CD4-positive, alpha-beta T cell treated with Interleukin-17A for 1 hour (primary cell): ENCODE measurements at places on chromosomes 6 and 20.

DNA sequence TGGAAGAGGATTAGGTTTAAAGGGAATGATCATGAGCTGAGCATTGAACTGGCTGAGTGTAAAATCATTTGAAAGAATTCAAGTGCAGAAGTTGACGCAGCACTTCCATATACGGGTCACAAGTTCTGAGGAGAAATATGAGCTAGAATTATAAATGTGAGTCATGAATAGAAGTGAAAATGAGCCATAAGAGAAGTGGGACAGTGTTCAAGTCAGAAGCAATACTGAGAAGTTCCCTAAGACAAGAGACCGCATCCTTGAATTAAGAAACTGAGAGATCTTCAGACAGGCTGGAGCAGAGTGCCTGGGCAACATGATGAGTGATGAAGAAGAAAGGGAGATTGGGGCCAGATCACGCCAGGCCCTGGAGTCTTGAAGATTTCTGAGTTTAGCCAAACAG lies 209.7 kb downstream of the TBX18 start:
- DNase-seq, result no peak

- DNase-seq, result no peak
These were observed 34.4 kb downstream of the DSE start for GRCh38 chr6:116405138-116405537.

DNA sequence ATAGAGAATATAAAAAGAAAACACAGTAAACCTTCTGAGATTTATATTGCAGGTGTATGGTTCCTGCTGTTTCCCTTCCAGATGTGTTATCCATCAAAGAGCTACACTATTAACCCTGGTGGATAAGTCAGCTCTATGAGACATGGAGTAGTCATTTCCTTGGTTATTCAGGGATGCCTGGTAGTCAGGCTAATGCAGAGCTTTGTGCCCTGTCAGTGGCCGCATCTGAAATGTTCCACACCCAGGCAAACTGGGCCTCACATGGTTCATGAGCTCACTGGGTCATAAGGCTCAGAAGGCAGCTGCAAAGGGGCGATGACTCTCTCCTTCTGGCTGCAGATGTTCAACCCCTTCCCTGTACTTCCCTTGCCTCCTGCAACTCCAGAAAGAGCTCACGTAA lies 473.6 kb downstream of the EPHA7 start:
- no peak for DNase-seq

GRCh38 chr6:37525460-37526357 lies 26.0 kb upstream of the CCDC167 start:
- no peak for DNase-seq

GRCh38 chr6:134287859-134288537 lies 29.9 kb downstream of the SGK1 start:
- no peak for DNase-seq

DNA sequence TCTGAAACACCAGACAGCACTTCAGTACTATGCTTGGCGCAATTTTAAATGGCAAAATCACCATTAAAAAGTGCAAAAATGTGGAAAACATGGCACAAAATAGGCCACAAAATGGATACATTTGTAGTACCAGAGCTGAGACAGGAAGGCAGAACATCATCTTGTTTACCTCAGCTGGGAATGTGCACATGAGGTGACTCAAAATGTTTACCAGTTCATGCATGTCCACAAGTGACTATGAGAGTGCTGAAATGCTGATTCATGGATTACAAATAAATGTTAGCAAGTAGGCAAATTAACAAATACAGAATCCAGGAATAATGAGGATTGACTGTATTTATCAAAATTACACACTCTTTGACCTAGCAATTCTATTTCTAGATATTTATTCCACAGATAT lies 201.6 kb downstream of the ISM1 start:
- DNase-seq, result no peak

DNA sequence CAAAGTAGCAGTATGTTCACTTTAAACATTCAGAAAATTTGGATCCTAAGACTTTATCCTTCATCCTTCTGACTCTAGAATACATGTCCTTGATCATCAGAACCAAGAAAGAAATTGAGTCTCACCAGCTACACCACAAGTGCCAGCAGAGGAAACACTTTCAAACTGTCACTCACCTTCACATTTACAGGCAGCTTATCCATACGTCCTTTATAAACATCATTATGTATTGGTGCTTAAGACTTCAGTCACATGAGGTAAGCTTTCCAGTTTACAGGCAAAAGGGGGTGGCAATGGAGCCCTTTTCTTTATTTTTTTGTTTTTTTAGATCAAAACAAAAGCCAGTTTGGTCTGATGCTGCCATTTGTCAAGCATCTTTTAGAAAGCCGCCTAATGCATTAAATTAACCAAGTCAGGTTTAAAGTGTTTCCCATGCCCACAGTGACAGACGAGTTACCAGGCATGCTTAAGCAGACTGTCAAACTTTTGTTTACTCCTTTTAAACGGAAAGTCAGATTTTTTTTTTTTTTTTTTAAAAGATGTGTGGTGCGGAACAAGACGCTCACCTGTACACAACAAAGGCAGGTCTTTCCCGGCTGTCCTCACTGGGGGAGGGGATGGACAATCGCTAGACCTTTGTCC lies 952 bp upstream of the BRPF3 start:
- DNase-seq, result peak; percentile 52

GRCh38 chr6:54681987-54682386 lies 164.6 kb upstream of the FAM83B start:
- DNase-seq, result no peak

- DNase-seq, result no peak
These were observed 13.1 kb downstream of the CD93 start for GRCh38 chr20:23072892-23073586.

GRCh38 chr6:136677344-136677743 lies 114.9 kb downstream of the MAP3K5 start:
- no peak for DNase-seq

DNA sequence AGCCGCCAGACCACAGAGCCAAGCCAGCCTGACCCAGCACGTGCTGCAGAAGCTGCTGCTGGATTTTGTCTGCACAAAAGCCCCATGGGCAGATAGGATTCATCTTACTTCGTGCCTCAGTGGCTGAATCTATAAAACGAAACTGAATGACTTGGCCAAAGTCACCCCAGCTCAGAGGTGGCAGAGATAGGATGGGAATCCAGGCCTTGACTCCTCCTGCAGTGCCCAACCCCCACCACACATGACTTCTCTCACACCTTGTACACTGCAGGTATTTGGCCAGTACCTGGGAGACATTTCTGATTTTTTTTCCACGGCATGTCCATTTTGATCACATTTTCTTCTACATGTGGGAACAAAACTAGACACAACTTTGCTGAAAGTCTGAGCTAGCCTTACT lies 182.1 kb downstream of the ANKRD60 start:
- no peak for DNase-seq

GRCh38 chr6:30883685-30884520 lies at the start of gene DDR1:
DDR1 (plus strand) TSS chr6:30884519; CDS start chr6:30888730, 4,211 bp downstream.
- DNase-seq, result peak; percentile 54

- no peak for DNase-seq
These were observed 112.3 kb upstream of the RPS6KA2 start for GRCh38 chr6:166739117-166739975.

- DNase-seq, result no peak
These were observed 84.3 kb downstream of the PFDN4 start for GRCh38 chr20:54292185-54292584.

- no peak for DNase-seq
These were observed 161.6 kb upstream of the CDYL start for GRCh38 chr6:4614637-4615036.

GRCh38 chr6:47047479-47048407 lies 5.6 kb upstream of the ADGRF1 start:
- DNase-seq, result peak; percentile 32

DNA sequence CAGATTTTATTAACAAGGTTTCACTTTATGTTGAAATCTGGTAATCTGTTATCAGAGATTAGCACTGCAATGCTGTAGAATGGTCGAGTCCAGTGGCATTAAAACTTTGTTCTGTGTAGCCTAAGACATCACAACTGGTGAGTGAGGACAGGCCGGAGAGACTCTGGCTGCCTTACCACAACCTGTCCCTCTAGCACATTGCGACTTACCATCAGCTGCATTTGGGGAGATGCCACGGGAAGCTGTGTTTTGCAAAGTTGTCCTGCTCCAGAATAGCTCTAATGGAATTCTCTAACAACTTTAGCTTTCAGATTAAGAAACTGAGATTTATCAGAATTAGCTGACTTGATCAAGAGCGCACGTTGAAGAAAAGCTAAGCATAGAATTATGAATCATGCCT lies 493.3 kb downstream of the MAFB start:
- no peak for DNase-seq

- no peak for DNase-seq
These were observed 7.7 kb downstream of the AMD1 start for GRCh38 chr6:110882274-110882619.

GRCh38 chr6:43508481-43509141 lies 1.5 kb downstream of the LRRC73 start:
- no peak for DNase-seq

DNA sequence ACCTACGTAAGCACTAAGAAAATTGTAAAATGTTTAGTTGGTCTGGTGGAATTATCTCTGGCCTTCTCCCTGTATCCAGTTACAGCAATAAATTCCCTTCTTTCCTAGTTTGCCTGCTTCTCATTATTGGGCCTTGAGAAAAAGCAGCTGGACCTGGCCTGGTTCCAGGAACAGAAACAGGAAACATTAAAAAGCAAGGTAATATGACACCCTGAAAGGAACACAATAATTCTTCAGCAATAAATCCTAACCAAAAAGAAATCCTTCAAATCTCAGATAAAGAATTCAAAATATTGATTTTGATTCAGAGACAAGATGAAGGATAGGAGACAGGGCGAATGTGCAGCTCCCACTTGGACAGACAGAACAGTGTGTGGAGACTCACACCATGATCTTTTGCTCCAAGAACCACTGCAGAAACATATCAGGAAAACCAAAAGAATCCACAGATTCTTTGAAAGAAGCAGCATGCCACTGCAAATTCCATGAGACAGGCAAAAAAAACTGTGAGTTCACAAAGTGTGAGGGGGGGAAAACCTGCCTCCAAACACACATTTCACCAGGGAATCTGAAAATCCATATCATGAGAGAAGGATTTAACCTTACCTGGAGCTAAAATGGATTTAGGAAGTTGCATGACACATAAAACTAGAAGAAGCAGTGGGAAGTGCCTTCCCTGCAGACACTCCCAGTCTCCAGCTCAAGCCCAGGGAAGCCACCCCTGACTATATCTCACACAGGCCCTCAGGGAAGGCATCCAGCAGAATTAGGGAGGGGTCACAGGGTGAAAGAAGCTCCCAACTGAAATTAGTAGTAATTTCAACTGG lies 28.9 kb downstream of the TREM1 start:
- DNase-seq, result no peak

GRCh38 chr6:24832794-24833193 lies 34.1 kb upstream of the ARMH2 start:
- no peak for DNase-seq

DNA sequence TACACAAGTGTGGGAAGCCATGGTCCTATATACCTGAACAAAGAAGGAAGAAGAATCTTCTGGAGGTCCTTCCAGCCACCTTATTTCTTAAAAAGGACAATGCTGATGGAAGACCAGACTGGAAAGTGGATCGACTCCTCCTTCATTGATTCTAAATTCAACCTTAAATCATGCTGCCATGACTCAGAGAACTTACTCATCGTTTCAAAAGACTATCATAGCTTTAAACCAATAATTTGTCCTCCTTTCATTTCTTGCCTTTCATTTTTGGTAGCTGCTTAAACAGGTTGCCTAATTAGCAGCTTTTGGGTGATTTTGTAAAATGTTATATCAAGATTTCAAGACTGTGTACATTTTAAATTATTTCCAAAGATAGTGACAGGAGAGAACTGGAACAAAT lies 60.8 kb downstream of the RTN4IP1 start:
- no peak for DNase-seq

GRCh38 chr20:63496596-63497120 lies 2.2 kb downstream of the EEF1A2 start:
- no peak for DNase-seq

DNA sequence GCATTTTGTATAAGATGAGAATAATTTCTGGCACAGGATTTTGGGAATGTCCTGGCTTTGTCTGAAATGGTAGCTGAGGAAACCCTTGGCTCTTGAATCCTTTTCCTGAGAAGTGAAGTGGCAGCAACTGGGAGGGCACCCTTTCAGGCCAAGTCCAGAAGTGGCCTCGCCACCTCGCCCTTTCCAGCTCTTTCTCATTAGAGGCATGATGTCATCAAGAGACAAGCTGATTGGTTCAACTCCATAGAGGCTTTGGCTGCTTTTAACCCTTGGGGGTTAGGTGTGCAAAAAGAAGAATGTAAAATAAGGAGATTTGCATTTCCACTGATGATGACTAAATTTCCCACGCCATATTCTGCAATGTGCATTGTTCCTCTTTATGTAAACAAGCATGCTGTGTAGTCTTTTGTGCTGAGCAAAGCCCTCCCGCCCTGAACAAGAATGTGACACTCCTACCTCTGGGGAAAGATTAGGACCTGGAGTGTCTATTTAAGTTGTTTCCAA lies 116.5 kb downstream of the TCP11 start:
- no peak for DNase-seq

DNA sequence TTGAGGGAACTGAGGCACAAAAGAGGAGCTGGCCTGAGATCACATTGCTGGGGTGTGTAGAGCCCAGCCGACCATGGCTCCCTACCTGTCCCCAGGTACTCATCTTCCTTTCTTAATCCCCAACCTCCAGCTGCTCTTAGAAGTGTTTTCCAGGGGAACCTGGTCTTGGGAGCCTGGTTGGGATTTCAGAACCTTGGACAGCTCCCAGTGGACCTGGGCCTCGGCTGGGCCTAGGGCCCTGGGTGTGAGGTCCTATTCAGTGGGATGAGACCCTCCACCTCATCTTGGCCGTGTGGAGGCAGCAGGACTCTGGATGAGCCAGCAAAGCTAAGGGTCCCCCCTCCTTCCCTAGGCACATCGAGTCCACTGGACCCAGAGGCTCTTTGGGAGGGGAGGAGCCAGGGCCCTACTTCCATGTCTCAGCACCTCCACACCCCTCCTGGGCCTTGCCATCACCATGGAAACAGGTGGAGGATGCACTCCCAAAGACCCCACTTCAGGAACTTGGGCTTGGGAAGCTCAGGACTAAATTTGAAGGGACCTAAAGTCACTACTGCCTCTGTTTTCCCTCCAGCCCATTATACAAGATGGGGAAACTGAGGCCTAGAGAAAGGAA lies 38.5 kb downstream of the DLGAP4 start:
- DNase-seq, result peak; percentile 5

DNA sequence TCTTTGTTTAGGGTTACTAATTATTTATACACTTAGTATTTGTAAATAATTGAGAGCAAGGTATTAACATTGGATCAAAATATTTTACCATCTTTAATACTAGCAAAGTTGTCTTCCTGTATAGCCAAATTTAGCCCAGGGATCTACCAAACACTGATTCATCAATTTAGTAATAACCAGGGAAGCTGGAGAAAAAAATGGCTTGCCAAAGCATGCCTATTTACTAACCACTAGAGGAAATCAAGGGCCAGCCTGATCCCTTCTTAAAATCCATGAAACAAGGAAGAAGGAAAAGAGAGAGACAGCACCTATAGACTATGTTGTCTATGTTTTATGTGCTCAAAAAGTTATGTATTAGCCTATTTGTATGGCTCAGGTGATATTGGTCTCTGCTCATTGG lies 450.3 kb upstream of the GJE1 start:
- DNase-seq, result no peak
